M059J (cell line): ENCODE measurements at places on chromosomes 1 and 21. TPM values are rescaled to one million over a fixed set of nuclear protein-coding genes. Genes with fewer than 3 reads are reported as not detected.

GJA9 gene
- total RNA-seq, result not detected in 2 replicates

MINDY1 gene
- 7.0 and 8.9 TPM in 2 replicates for total RNA-seq

DNA sequence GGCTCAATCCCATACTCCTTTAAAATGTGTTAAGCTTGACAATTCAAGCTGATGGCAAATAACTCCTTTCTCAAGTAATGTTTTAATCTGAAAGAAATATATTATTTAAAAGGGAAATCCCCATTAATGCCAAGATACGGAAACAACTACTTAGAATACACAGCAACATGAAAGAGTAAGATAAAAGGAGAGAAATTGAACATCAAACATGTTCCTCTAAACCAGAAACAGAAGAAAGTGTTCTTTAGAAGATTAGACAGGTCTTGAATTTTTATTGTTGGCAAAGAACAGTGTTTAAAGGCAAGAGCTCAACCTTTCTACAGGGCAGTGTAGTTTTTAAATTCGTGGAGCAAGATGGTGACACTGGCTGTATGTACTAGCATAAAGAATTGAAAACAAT is 105.8 kb upstream of the NRIP1 start:
- DNase-seq, result no peak

- no peak for DNase-seq
Measured at GRCh38 chr21:30081506-30081905, 85.1 kb downstream of the CLDN17 start.

DNA sequence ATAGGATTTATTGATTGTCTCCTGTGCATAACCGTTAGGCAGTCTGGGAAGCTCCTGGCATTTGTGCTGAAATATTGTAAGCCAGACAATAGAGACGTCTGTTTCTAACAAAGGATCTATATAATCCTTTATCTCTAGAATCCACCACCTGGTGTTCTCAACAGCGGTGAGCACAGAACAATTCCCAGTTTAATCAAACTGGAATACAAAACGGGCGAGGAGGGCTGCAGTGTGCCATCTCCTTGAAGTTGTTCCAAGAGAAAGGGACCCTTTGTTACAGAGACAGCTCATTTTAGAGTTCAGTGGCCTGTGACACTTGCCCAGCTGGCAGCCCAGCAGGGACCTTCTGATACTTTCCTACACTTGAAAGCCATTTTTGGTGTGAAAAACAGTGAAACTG is 162.8 kb upstream of the IVNS1ABP start:
- no peak for DNase-seq
